ENCODE measurements at places on chromosomes 4 and X.

DNA sequence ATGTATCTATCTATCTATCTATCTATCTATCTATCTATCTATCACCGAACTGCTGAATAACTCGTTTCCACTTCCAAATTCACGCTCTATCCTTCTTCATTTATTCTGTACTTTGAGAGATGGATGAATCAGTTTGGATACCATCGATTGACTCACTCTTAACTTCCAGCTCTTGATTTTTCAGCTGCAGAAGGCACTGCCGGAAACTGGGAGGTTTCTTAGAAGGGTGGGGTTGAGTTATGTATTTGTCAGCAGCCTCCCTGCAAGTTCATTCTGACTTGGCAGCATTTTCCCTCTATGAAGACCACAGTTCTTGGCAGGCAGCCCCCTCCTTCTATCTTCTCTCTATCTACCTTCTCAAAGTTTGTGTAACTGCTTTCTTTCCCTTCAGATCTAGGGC lies 112.0 kb upstream of the MAGEB18 start:
- DNase-seq, result no peak

DNA sequence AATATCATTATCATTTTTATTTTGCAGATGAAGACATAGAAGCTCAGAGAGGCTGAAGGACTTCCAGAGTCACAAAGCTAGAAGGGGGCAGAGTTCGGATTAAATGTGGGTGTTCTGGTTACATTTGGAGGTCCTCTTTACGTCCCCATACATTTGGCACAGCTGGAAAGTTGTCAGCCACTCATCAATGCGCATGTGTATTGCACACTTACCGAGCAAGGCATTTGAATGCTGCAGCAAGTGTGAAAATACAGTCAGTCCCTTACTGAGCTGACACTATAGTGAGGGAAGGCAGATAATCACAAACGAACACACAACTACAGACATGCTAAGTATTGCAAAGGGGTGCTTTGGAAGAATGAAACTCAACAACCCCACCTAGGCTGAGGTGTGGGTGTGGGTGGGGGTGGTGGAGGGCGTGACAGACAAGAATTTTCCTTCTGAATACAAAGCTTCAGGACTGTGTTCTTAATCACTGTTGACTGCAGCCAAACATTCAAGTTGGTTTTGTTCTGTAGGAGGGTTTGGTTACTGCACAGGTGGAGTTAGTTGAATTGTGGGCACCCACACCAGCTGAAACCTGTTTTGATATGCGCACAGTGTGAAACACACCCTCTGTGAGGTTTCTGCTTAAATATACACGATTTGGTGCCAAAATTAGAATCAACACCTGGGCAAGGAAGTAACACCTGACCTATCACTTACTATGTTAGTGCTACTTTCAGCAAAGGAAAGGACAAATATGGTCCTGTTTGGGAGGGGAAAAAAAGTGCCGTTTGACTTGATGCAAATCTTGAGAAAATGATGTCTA lies 72.4 kb downstream of the COQ2 start:
- DNase-seq, result peak; percentile 32

DNA sequence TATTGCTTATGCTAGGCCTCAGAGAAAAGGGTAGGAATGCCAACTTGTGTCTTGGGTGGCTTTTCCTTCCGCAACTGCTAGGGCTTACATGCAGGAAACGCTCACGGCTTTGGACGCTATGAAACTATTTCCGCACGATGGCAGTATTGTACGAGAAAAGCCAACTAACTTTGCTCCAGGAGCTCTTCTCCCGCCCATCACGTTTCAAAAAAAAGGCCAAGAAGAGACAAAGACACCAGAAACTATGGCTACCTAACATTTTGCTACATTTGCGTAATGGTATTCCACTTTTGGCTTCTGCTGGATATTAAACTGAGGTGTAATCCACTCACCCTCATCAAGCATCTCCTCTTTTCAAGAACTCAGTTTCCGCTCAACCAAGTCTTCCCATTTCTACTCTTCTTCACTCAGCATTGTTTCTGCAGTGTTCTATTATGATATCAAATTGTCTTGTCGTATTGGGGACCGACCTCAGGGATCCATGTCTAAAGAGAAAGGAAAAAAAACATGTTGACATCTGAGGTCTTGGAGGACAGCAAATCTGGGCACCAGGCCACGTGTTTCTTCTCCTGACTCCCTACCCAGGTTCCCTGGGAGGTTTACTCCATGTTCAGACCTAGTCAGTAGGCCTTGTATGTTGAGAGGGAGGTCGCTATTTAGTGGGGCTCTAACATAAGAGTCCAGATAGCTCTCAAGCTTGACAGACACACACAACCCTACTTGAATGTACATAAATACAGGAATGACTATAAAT lies 239.4 kb upstream of the STK26 start:
- no peak for DNase-seq

- no peak for DNase-seq
Measured at GRCh38 chr4:87306056-87306455, 16.6 kb downstream of the HSD17B13 start.

- DNase-seq, result no peak
Measured at GRCh38 chr4:126582737-126583136, 1050.0 kb upstream of the INTU start.

- no peak for DNase-seq
Measured at GRCh38 chr4:77699731-77700210, 94.2 kb downstream of the CXCL13 start.
